ENCODE measurements at places on chromosomes 4 and X.

DNA sequence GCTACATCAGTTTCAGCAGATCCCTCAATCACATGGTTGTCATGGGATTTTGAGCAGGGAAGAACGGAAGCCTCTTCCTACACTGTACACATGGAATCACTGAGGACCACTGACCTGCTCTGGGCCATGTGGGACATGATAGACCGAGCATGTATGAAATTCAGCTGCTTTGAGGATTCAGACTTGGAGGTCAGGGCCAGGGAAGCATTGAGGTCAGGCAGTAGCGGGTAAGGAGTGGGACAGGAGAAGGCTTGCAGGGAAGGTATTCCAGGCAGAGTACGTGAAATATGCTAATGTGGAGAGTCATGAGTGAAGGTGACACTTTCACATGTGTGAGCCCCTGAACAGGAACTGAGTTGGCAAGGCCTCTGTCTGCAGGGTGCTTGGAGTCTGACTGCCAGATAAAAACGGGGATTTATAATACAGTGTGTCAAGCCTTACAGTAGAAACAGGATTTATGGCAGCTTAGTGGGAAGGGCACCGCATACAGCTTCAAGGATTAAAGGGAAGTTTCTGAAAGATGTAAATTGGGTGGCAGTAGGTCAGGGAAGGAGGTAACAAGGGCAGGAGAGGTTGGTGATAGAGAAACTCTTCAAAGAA, 111.7 kb downstream of the STK32B start:
- no peak for DNase-seq

DNA sequence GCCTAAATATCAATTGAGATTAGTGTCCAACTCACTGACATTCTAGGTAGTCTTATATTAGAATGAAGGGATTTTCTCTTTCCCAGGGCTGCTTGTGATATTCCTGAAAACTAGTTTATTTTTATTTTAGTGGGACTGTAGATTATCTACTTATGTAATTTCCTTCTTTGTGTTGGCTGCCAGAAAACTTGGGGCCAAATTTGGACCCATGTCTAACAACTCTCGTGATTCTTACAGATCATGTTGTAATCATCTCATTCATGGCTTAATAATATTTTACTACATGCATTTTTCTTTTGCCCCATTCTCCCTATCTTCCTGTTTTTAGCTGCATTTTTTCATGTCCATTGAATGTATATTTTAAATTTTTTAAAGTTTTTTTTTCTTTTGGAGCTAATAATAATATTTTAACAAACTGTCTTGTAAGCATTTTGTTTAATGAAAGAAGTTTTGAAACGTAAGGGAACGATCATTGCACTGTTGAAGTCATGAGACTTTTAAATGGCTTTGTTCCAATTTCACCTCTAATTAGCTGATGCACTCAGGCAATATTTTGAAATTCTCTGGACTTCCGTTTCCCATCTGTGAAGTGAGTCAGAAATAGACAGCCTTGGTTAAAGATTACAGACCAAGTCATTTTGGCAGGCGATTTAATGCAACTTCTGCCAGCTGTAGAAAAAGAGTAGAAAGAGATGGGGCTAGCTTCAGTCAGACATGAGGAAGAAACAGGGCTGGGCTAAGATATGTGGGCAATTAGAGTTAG, 14.3 kb upstream of the TDO2 start:
- DNase-seq: peak; percentile 60

GRCh38 chr4:108725457-108725856, 37.4 kb downstream of the ETNPPL start:
- DNase-seq: peak; percentile 19

- peak; percentile 61 for DNase-seq
Measured at GRCh38 chr4:77201343-77201742, 44.3 kb downstream of the CCNG2 start.

DNA sequence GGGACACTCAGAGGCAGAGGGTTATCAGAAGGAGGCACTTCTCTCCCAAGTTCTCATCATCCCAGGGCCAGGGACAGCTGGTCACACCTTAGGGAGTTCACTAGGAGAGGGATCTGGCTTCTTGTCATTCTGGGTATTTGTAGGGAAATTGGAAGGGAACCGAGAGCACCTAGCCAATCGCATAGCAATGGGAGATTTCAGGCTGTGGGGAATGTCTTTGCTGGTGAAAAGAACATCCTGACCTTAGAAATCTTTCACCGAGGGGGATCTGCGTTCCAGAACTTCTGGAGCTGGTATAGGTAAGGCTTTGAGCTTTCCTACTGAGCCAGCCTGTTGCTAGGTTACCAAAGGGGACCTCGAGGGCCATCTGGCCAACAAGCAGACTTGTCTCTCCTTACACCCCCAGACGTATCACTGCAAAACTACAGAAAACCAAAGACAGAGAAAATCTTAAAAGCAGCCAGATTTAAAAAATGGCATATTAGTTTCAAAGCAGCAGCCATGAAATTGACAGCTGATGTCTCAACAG, 6.8 kb downstream of the HTT-AS start:
- no peak for DNase-seq

GRCh38 chr4:7228734-7229133, 36.4 kb downstream of the SORCS2 start:
- no peak for DNase-seq

GRCh38 chrX:133444196-133444595, 28.9 kb upstream of the GPC4 start:
- DNase-seq: no peak

DNA sequence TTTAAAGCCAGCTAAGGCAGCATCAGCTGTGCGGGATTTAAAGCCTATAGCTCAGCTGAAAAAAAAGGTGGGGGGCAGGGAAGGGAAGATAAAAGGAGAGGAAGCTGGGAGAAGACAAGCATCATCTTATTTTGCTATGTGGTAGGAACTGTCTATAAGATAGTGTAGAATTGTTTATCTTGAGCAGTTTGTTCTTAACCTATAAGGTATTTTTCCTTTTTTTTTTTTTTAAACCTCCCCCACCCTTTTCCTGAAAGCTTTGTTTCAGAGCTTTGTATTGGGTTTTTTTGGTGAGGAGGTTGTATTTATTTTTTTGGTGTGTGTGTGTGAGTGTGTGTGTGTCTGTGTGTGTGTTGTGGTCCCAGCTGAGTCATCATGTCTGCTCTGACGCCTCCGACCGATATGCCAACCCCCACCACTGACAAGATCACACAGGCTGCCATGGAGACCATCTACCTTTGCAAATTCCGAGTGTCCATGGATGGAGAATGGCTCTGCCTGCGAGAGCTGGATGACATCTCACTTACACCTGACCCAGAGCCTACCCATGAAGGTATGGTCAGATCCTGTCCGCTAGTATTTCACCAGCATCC, 531 bp downstream of the RUFY3 start:
- peak; percentile 73 for DNase-seq

GRCh38 chrX:39212456-39212855, 411.2 kb downstream of the MID1IP1 start:
- no peak for DNase-seq

DNA sequence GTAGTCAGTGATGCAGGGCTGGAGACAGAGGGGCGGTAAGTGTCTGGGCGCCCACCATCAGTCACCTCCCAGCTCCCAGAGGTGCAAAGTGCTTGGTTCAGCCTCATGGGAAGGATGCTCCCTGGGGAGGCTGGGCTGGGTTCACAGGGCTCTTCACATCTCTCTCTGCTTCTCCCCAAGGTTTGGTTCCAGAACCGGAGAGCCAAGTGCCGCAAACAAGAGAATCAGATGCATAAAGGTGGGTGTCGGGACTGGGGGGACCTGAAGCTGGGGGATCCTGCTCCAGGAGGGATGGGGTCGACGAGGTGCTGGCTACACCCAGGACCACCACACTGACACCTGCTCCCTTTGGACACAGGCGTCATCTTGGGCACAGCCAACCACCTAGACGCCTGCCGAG, 10.1 kb downstream of the SHOX start:
- no peak for DNase-seq

- DNase-seq: peak; percentile 31
Measured at GRCh38 chr4:42341518-42342026, 55.7 kb upstream of the SHISA3 start.

GRCh38 chr4:112199041-112199440, 32.5 kb upstream of the AP1AR start:
- no peak for DNase-seq

DNA sequence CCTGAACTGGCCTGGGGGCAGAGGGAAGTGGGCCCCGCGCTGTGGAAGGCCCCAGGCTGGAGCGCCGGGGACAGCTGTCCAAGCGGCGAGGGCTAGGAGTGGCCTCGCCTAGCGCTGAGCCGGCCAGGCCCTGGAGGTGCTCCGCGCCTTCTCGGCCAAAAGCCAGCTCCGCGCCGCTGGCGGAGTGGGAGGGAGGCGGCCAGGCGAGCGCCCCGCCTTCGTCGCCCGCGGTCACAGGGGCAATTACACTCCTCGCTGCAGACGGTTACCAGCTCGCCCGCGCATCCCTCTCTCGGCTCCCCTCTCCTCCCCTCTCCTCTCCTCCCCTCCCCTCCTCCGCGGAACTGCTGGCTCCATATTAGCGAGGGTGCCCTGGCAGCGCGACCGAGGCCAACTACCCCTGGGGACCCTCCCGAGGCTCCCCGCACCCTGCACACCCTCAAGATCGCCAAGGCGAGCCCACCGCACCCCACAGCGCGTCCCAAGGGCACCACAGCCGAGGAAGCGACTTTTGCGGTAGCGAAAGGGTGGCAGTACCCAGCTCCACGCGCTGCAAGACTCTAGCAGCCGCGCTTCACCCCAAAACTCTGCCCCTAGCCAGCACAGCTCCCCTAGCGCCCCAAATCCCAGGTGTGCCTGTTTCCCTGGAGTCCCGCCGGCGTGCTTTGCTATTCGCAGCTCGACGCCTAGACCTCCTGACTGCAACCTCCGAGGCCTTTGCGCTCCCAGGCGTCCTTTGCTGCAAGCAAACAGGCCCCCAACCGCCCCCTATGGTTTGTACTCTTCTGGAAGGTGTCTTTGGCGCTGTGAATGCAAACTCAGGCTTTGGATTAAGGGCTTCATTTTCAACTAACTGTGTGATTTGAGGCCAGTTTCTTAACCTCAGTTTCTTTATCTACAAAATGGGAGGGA, 91.4 kb downstream of the BCOR start:
- DNase-seq: peak; percentile 41

DNA sequence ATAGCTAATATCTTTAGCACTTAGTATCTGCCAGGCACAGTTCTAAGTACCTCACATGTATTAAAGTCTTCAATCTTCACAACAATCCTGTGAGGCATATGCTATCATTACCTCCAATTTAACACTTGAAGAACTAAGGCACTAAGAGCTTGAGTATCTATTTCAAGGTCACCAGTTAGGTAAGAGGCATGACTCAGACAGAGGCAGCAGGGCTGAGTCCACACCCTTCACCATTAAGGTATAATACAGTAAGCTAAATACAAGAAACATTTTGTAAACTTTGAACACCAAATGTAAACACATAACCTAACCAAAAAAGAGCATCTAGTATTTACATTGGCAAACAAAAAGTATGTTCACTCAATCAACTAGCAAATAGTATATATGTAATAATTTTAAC, 1410.9 kb downstream of the PCDH18 start:
- peak; percentile 16 for DNase-seq

GRCh38 chrX:124238268-124238667, 94.2 kb upstream of the TEX13D start:
- DNase-seq: no peak

DNA sequence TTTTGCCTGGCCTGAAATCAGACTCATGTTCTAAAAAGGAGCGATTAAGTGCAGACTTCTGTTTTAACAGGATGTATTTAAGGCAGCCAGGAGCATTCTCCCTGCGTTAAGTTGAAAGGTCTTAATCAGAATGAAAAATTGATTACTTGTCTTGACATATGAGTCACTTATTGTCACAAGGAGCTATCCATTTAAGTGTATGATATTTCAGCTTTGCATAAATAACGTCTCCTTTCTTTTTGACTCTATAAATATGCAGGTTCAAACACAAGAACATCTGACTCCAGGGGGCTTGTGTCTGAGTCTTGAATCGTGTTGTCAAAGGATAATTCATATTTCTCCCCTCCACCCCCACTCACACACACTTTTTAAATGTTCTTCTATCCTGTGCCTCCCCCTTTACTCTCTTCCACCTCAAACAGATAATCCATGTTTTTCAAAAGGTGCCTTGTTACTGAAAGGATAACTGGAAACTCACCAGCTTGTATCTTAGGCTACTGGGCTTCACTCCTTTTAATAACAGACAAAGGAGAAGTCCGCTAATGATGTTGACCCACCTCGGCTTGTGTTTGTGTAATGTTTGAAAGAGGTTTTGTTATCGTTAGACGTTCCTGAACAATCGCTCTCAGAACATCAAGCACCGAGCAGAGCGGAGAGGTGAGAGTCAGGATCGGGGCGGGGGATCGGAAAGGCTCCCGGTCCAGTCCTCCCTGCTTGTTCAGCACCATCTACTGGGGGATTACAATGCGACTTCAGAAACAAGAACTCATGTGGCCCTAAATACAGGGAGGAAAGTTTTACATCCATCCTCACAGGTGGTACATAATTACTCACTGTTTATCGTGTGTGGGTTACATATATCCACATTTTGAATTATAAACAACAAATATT, 107.5 kb upstream of the RPL34 start:
- DNase-seq: peak; percentile 73

GRCh38 chr4:138999666-139000065, 15.9 kb upstream of the NOCT start:
- DNase-seq: no peak

DNA sequence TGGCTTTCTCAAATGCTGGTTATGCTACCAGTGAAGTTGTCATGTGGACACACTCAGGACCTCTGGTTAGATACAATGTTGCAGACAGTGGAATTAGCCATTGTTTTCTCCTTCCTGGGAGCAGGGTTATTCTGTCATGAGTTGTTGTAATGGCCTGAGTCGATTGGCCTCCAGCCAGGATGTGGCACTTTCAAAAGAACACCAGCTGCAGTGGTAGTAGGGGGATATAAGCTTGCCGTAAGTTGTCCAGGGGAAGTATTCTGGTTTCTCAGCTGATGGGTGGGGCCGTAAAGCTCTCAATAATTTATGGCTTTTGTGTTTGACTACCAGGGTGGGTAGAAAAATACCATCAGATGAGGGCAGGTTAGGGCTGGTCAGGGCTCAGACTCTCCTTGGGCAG, 697.5 kb upstream of the GNPDA2 start:
- no peak for DNase-seq

DNA sequence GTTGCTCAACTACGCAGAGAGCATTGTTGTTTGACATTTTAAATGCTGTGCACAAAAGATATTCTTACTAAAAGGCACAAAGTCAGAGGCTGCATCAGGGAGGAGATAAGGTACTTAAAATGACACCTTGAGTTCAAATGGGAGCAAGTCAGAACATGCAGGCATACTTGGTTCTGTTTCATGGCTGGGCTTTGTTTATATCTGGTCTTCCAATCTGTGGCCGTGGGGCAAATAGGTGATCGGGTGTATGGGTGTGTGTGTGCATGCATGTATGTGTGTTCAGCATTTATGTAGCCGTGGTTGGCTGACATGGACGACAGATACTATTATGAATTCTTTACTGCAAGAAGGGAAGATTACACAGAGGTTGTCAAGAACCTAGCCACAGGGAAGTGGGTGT, 106.1 kb downstream of the RASL11B start:
- no peak for DNase-seq

- peak; percentile 7 for DNase-seq
Measured at GRCh38 chr4:155745984-155746383, 12.8 kb upstream of the GUCY1B1 start.

DNA sequence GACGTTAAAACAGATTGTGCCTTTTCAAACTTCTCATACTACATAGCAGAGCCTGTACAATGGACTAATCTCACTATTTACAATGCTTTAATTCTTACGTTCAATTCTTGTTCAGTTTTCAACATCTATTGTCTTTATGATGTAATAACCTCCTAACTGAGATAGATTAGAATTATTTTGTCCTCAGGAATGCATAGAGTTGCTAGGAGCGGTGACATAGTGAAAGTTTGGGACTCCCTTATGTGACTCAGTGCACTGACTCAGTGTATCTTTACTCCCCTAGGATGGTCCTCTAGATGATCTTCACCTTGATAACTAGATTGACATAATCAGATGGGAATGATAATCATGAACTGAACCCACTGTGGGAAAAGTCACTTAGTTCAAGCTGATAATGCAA, 151.5 kb downstream of the VEGFC start:
- peak; percentile 62 for DNase-seq
